ENCODE measurements at places on chromosomes 12 and 14.

DNA sequence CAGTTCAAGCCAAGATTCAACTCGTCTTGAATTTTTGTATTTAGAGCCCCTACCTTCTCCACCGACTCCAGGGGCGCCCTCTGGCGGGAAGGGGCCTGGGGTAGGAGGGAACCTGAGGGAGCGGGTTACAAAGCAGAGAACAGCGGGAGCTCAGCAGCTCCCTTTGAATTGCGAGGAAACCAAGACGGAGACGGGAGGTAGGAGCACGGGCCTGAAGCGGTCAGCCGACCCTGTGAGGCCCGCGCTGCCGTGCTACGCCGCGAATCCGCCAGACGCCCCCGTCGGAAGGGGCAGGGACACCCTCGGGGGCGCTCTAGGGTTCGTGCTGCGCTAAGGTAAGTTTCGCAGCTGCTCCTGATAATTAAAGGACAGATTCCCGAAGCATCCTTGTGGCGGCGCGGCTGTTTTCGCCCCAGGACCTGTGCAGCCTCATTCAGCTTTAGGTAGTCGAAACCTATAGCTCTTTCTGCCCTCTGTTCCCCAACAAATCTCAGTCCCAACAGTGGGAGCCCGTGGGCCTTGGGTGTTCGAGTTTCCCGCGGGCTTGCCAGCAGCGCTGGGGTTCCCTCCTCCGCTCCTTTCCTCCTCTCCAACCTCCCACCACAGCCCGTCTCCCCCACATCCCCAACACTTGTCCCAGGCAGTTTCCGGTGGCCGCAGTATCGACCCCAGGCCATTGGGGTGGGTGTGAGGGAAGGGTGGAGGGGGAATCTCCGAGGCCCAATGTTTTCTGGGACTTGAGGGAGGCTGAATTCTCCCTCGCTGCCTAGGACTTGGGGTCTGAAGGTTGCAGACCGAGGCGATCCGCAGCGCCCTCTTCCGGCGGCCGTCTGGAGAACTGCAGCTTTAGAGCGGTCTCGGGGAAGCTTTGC, 5.1 kb upstream of the NKX2-1 start:
- no peak for DNase-seq

GRCh38 chr12:92289629-92290349, 144.1 kb upstream of the BTG1 start:
- DNase-seq, result no peak

DNA sequence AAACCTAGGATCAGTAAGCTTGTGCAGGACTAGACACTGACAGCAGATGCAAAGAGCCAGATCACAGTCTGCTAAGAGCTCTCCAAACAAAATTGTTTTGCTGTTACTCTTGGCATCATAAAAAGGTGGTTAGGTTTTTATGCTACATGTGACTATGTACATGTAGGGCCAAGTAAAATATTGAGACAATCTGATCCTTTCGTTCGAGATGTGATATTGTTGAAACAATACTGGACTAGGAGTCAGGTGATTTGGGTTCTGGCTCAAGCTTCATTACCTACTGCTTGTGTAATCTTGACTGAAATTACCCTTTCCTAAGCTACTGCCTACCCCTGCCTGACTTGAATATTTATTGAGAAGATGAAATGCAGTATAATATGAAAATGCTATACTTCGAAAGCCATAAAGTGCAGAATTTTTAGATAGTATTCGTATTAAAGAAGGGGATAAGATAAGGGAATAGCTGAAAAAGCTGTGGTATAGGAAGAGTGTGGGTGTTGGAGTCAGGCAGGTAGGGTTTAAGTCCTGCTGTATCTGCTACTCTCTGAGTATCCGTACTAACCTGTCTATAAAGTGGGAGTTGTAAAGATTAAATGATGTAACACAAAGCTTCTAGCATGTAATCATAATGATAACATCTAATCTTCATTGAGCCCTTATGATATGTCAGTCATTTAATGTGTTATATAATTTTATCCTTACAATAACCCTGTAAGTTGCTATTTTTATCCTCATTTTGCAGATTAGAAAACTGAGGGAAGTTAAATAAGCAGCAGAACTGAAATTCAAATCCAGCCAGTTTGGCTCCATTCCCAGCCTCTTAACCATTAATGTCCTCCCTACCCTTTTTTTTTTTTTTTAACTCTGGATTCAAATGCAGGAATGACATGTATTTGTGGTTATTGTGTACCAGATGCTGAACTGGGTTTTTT, 38.6 kb upstream of the ATF1 start:
- no peak for DNase-seq

DNA sequence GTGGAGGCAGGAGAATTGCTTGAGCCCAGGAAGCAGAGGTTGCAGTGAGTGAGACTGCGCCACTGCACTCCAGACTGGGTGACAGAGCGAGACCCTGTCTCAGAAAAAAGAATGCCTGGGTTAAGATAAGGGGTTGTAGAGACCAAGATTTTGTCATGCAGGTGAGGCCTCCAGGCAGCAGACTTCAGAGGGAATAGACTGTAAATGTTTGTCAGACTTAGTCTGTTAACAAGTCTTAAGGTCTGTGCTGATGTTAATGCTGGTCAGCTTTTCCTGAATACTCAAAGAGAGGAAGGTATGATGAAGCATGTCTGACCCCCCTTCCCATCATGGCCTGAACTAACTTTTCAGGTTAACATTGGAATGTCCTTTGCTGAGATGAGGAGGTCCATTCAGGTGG, 83.0 kb upstream of the FUT8 start:
- DNase-seq, result no peak

DNA sequence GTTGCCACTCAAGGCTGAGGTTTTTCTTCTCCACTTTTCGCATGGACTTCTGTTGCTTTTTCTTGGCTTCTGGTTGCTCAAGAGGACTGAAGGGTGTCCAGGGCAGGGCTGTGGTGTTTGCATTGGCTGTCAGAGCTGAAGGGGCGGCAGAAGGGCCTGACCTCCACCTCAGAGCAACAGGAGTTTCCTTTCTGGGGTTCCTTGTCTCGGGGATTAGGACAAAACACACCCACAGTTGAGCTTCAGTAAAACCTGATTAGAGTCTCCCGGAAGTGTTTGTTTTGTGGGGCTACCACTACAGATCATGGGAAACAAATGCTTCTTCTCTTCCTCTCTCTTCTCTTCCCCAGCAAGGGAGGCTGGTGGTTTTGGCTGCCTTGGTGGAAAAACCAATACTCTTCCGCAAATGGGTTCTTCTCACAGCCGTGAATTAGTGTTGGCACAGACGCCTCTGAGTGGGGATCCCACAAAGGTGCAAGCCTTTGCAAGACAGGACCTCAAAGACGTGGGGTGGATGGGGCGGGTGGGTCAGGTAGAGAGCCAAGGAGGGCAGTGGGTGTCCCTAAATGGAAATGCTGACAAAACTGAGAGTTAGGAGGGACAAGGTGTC, 317.7 kb upstream of the TBX3 start:
- DNase-seq, result no peak

GRCh38 chr14:51621654-51622053, 30.1 kb upstream of the FRMD6 start:
- no peak for DNase-seq

DNA sequence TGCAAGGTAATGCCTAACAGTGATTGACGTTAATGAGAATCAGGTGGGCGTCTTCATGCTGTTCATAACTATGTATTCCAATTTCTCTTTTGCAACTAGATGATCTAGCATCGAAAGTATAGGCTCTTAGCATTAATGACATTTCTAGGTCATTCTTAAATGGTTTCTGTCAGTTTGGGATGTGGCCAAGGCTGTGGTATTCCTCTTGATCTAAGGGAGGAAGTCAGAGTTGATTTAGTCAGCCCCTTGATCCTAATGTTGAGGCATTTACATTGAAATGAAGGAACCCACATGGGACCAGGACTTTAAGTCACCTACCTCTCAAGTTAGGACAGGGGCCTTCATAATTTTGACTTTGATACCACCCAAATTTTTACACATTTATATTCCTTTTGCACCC, 448.1 kb downstream of the NPAS3 start:
- no peak for DNase-seq

DNA sequence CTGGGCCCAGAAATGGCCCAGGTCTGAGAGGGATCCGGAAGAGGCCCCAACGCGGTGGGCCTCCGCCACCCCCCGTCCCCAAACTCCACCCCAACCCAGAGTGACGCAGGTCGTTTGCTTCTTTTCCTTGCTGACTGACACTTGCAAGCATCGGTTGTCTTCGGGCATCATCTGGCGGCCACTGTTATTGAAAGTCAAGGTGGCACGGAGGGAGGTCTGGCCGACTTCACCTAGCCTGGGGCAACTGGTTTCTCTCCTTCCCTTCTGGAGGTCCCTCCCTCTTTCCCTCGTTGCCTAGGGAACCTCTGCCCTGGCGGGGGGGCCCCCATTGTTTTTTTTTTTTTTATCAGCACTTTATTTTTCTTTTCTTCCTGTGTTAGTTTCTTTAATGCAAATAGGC, 241.8 kb downstream of the ALG10 start:
- DNase-seq, result no peak

GRCh38 chr12:105240228-105240627, 4.3 kb upstream of the APPL2 start:
- DNase-seq, result no peak

DNA sequence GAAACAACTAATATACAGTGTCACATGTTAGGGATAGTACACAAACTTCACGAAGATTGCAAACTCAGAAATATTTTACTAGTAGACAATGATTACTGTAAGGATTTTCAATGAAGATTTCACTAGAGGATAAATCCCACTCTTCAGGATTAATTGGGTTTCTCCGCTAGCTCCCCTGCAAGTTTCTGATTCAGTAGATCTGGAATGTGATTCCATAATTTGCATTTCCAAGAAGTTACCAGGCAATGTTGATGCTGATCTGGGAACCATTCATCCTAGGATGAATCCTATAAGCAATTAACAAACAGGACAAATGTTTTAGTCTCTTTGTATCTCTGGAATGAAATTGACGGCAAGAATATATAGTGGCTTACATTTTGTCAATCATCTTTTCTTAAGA, 272.4 kb downstream of the ALX1 start:
- no peak for DNase-seq

DNA sequence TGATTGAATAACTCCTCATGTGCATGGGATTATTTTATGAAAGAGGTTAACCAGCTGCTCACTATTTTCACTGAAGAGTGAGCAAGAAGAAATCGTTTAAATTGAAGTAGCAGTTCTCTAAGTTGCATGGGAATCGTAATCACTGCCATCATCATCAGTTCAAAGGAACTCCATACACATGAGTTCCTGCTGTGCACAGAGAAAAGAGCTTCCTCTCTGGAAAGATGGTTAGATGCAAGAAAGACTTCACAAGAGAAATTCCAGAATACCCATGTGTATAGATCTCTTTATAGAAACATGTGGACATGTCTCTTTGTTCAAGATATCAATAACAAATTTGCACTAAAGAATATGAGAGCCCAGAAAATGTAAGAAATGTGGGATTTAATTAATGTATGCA, 291.3 kb downstream of the PDZRN4 start:
- no peak for DNase-seq

- no peak for DNase-seq
These were observed 10.9 kb upstream of the IL26 start for GRCh38 chr12:68236421-68237059.

- no peak for DNase-seq
These were observed 1023.6 kb downstream of the VRK1 start for GRCh38 chr14:97820781-97821180.

DNA sequence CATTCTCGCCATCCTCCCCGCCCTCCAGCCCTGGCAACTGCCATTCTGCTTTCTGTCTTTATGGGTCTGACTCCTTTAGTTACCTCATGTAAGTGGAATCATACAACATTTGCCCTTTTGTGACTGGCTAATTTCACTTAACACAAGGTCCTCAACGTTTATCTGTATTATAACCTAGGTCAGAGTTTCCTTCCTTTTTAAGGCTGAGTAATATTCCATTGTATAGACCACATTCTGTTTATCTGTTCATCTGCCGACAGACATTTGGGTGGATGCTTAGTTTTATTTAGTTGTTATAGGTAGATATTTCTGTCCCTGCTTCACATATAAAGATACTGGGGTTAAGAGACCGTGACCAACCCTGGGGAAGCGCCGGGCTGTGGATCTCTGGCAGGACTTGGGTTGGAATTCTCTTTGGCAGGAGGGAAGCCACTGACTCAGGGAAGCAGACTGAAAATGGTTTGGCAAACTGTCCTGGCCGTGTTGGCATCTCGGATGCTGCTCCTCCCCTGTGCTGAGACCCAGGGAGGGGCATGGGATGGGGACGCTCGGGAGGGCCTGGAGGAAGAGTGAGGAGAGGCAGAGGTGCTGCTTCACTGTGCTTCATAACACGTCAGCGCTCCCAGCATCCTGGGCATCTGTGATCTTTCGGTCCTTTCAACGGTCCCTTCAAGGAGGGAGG, 38.9 kb downstream of the TEAD4 start:
- DNase-seq, result no peak

GRCh38 chr14:63470962-63471793, 72.0 kb downstream of the PPP2R5E start:
- DNase-seq, result no peak

DNA sequence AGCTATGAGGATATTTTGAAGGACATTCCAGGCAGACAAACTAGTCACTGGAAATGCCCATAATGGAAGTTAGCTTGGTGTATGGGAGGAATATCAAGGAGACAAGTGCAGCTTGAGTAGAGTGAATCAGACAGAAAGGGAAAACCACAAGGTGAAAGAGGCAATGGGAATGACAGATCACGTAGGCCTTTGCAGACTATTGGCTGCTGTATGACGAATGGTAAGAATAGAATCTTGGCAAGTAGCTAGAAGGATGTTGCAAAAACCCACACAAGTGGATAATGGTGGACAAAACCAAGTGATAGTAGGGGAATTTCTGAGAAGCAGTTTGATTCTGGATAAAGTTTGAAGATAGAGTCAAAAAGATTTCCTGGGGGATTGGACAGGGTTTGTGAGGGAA, 196.9 kb upstream of the NOVA1 start:
- DNase-seq, result no peak

DNA sequence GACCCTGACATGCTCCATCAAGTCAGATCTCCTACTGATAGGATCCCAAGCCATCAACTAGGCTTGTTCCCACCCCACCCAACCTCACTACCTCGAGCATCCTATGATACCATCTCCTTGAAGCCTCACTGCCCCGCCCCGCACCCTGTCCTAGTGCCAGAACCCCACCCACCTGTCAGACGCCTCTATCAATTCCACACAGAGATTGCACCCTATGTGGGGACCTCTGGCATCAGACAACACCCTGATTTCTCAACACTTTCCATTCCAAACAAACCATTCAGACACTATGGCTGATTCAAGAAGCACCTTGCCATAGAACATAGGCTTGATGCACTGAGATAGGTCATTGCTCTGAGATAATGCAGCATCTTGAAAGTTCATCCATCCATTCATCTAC, 3.1 kb upstream of the GLTP start:
- DNase-seq, result no peak

GRCh38 chr12:106147956-106148355, 9.2 kb upstream of the NUAK1 start:
- no peak for DNase-seq

DNA sequence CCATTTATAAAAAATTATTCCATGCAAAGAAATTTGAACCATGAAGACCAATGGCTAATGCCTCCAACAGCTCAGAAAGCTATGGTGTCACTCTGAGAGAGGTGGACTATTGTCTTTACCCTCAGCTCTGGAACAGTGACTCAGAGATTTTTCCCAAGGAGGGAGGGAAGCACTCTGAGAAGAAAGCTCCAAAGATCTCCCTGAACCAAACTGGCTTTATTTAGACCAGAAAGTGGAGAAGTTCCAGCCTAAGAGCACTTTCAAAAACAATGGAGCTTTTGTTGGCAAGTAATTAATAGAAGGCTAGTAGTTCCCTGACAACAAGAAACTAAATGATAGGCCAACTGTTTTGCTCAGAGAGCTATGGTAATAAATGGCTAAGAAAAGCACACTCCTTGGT, 599.9 kb upstream of the MDGA2 start:
- DNase-seq, result no peak

GRCh38 chr12:112149596-112149995, 24.2 kb downstream of the TRAFD1 start:
- no peak for DNase-seq

Data from NCI-H2081 treated with DMSO at 0.1 percent for 48 hours (cell line).